ENCODE measurements at places on chromosomes 5 and 9. TPM values are rescaled to one million over a fixed set of nuclear protein-coding genes. Genes with fewer than 3 reads are reported as not detected.

- no peak for DNase-seq
Observed at GRCh38 chr9:90943341-90943740, 141.7 kb downstream of the SYK start.

Gene FAM174A
- 74.5 TPM for total RNA-seq

Gene RGMB
- 62.2 TPM for total RNA-seq

- DNase-seq, result no peak
Observed at GRCh38 chr9:34419716-34420504, 38.5 kb downstream of the FAM219A start.

DNA sequence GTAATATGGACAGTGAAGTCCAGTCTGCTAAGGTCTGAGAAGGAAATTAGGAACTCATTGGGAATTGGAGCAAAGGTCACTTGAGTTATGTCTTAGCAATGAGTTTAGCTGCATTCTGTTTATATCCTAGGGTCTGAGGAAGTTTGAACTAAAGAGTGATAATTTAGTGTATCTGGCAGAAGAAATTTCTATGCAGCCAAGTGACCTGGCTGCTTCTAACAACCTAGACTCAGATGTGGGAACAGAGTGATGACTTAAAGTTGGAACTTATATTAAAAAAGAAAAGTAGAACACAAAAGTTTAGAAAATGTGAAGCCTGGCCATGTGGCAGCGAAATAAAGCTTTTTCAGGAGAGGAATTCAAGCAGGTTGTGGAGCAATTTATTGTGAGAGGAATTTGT, 106.2 kb downstream of the PRDM9 start:
- no peak for DNase-seq

- DNase-seq, result no peak
Observed at GRCh38 chr5:113140837-113141671, 164.5 kb downstream of the DCP2 start.

- DNase-seq, result no peak
Observed at GRCh38 chr9:89608641-89609335, 4.0 kb downstream of the GADD45G start.

Measured in prostate gland (tissue), 2 donors.